ENCODE measurements at places on chromosomes 2 and 18. TPM values are rescaled to one million over a fixed set of nuclear protein-coding genes. Genes with fewer than 3 reads are reported as not detected.

Gene B3GNT7
- 0.16 TPM for total RNA-seq

- H3K4me3 ChIP-seq: no peak overlapping the region
- no peaks in the 10 kb centered on the region for H3K36me3 ChIP-seq
- H3K4me1 ChIP-seq: no peaks in the 10 kb centered on the region
- H3K27me3 ChIP-seq: no peaks in the 10 kb centered on the region
- no peak overlapping the region for H3K27ac ChIP-seq
These were observed 23.5 kb upstream of the BZW1 start for GRCh38 chr2:200788121-200788718.

Gene EIF5B
- 82.8 TPM for total RNA-seq

DNA sequence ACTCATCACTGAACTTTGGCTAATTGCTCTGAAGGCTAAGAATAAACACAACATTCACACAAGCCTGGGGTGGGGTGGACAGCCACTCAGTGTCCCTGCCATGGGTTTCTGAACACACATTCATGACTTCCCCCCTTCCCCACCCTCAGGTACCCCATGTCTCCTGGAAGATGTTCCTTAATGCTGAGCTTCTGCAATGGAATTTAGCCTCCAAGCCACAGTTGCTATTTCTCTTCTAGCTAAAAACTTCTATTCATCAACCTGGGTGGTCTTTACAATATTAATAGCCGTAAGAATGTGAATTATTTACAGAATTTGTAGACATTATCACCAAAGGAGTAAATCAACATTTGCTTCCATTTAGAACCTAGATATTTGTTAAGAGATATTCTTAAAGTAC, 175.1 kb downstream of the ACKR3 start:
- no peak overlapping the region for H3K27ac ChIP-seq
- DNase-seq: no peak
- H3K27me3 ChIP-seq: no peaks in the 10 kb centered on the region
- no peaks in the 10 kb centered on the region for H3K4me1 ChIP-seq
- no peaks in the 10 kb centered on the region for H3K36me3 ChIP-seq

Gene ZNF385B
- not detected for total RNA-seq

- H3K4me1 ChIP-seq: no peaks in the 10 kb centered on the region
- no peak overlapping the region for H3K4me3 ChIP-seq
- no peak for DNase-seq
- no peaks in the 10 kb centered on the region for H3K27me3 ChIP-seq
- no peak overlapping the region for H3K27ac ChIP-seq
- no peaks in the 10 kb centered on the region for H3K36me3 ChIP-seq
These were observed 143.0 kb upstream of the SCN7A start for GRCh38 chr2:166637051-166637450.

GRCh38 chr2:30178618-30179434, 32.0 kb downstream of the YPEL5 start:
- no peak overlapping the region for H3K27ac ChIP-seq
- no peaks in the 10 kb centered on the region for H3K36me3 ChIP-seq
- no peak for DNase-seq
- no peaks in the 10 kb centered on the region for H3K27me3 ChIP-seq

DNA sequence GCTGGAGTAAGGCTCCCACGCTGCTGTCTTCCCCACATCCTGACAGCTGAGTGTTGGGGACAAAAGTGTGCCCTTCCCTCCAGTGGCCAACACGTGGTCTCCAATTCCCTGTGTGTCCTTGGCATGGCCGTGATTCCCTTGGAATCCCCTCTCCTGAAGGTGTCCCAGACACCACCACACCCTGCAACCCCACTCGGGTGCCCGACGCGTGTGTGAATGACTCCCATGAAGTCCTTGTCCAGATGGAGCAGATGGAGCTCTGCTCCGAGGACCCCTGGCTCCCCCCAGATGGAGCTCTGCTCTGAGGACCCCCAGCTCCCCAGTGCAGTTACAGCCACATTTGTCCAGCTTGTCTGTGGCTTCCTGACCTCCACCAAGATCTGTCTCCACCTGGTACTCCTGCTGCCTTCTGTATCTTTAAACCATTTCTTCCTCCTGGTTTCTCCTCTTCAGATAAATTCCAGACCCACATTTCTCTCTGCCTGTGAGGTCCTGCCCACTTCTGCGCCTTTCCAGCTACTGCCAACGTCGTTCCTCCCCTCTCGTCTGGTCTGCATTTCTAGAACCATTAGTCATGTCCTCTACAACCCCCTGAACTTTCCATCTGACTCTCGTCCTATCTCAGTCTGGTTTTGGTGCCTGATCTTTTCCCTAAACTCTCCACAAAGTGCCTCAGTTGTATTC, 86.8 kb upstream of the PXDN start:
- no peaks in the 10 kb centered on the region for H3K4me1 ChIP-seq
- H3K4me3 ChIP-seq: no peak overlapping the region

Gene SERPINB4
- total RNA-seq: not detected

DNA sequence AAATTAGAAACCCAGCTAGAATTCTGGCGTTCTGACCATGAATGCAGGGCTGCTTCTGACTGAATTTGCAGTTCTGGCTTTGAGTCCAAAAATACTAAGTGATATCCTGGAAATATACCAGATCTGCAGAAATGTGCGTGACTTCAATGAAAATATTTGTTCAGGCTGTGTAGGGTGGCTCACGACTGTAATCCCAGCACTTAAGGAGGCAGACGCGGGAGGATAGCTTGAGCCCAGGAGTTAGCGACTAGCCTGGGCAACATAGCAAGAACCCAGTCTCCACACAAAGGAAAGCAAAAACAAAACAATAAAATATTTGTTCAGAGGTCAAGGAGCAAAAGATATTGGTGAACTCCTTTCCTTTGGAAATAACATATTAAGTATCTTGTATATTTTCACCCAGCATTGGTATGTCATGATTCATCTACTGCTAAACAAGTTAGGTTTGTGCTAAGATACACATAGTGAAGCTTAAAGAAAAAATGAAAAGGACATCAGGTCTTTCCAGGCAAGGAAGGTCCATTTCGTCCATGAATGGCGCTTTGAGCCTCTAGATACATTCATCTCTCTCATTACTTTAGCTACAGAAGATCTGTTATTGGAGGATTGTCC, 239.2 kb downstream of the CMPK2 start:
- H3K27ac ChIP-seq: no peak overlapping the region
- H3K36me3 ChIP-seq: no peaks in the 10 kb centered on the region
- no peaks in the 10 kb centered on the region for H3K4me1 ChIP-seq
- H3K4me3 ChIP-seq: no peak overlapping the region

DNA sequence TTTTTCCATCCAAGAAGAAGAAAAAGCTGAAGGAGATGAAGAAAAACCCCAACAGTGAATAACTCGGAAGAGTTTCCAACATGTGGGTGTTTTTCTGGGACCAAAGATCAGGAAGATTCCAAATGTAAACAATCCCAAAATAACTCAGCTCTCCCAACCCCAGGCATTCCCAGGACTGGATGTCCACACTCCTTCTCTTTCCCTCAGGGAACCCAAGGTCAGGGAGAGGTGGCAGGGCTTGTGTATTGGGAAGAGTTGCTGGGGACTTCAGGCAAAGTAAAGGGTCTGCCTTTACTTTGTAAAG, 268.0 kb downstream of the DYSF start:
- no peak overlapping the region for H3K27ac ChIP-seq
- no peaks in the 10 kb centered on the region for H3K4me1 ChIP-seq
- no peak overlapping the region for H3K4me3 ChIP-seq

GRCh38 chr2:209451209-209451834, 27.5 kb downstream of the MAP2 start:
- DNase-seq: no peak
- no peaks in the 10 kb centered on the region for H3K36me3 ChIP-seq
- H3K4me1 ChIP-seq: no peaks in the 10 kb centered on the region

DNA sequence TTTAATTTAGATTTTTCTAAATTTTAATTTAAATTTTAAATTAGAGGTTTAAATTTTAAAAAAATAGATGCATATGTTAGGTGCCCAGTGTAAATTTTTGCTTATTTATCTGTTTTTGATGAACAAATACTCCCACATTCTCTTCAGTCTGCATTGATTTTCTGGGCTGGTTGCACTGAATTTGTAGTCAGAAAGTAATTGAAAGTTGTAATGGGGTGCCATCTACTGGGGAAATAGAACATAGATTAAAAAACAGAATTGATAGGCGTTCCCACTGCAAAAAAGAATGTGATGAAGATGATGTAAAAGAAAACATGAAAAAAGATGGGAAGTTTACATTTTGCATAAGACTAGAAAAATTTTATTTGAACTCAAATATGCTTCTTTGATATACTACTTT, 51.7 kb upstream of the CCDC85A start:
- no peak overlapping the region for H3K27ac ChIP-seq
- H3K27me3 ChIP-seq: no peaks in the 10 kb centered on the region
- no peak overlapping the region for H3K4me3 ChIP-seq
- no peaks in the 10 kb centered on the region for H3K4me1 ChIP-seq
- no peak for DNase-seq

GRCh38 chr2:204795156-204795555, 249.9 kb downstream of the PARD3B start:
- no peak overlapping the region for H3K4me3 ChIP-seq
- no peaks in the 10 kb centered on the region for H3K4me1 ChIP-seq
- no peaks in the 10 kb centered on the region for H3K27me3 ChIP-seq
- H3K27ac ChIP-seq: no peak overlapping the region
- H3K36me3 ChIP-seq: no peaks in the 10 kb centered on the region

Gene VWA3B
- total RNA-seq: not detected
